ENCODE measurements at places on chromosomes 12 and 14.

GRCh38 chr14:77290705-77291104, 19.7 kb upstream of the NGB start:
- DNase-seq: no peak

- DNase-seq: no peak
These were observed 41.1 kb upstream of the CDKN3 start for GRCh38 chr14:54355698-54356097.

- DNase-seq: no peak
These were observed 35.4 kb upstream of the AACS start for GRCh38 chr12:125029761-125030358.

GRCh38 chr12:44077294-44077693, 241.4 kb downstream of the TMEM117 start:
- no peak for DNase-seq

GRCh38 chr12:12734054-12734453, 16.9 kb downstream of the CDKN1B start:
- DNase-seq: no peak

DNA sequence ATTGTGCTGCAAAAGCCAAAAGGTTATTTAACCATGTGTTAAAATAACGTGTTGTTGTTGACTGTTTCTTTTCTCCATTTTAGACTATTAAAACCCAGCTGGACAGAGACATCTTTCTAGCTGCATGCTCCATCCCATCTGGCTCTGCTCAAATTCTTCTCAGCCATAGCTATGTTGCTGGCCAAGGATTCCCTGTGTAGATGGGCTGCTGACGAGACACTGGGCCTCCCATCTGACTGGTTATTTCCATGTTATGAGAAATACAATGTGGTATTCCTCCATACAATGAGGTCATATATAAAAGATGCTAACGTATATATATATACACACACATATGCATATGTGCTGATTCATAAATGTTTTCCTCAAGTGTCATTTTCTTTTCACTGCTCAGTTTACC, 30.1 kb downstream of the MED13L start:
- DNase-seq: no peak

DNA sequence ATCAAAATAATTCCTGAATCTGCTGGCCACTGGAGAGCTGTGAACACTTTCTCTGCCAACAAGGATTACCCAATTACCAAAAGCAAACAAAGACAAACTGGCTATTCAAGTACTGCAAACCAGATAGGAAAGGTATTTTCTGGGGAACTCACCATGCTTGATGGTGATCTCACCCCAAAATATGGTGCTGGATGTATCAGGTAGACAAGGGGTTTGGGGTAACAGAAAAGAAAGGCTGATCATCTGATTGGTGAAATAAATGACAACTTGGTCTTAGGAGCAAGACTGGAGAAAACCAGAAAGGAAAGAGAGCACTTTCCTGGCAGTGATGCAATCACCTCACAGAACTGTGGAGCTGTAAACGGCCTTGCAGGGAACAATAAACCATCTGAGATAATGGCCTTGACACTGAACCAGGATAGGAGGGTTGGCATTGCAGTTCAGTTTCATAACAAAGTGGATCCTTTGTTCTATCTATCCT, 31.0 kb upstream of the NPFF start:
- no peak for DNase-seq

- DNase-seq: no peak
These were observed 232.8 kb downstream of the SLC2A13 start for GRCh38 chr12:39873065-39873464.

GRCh38 chr14:79037593-79037992, 867.4 kb downstream of the NRXN3 start:
- DNase-seq: no peak

DNA sequence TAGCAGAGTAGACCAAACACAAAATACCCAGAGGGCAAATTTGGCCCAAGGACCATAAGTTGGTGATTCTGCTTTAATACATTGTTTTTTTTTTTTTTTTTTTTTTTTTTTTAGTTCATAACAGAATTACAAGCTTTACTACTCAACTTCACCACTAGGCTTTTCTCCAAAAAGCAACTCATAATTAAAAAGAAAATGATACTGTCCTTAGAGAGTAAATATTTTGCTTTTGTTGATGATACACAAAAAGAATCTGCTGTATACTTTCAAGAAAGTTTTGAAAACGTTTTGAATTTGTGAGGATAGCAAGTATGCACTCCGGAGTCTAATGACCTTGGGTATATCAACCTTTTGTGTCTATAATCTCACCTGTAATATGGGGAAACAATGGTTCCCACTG, 68.9 kb upstream of the LMO3 start:
- no peak for DNase-seq

DNA sequence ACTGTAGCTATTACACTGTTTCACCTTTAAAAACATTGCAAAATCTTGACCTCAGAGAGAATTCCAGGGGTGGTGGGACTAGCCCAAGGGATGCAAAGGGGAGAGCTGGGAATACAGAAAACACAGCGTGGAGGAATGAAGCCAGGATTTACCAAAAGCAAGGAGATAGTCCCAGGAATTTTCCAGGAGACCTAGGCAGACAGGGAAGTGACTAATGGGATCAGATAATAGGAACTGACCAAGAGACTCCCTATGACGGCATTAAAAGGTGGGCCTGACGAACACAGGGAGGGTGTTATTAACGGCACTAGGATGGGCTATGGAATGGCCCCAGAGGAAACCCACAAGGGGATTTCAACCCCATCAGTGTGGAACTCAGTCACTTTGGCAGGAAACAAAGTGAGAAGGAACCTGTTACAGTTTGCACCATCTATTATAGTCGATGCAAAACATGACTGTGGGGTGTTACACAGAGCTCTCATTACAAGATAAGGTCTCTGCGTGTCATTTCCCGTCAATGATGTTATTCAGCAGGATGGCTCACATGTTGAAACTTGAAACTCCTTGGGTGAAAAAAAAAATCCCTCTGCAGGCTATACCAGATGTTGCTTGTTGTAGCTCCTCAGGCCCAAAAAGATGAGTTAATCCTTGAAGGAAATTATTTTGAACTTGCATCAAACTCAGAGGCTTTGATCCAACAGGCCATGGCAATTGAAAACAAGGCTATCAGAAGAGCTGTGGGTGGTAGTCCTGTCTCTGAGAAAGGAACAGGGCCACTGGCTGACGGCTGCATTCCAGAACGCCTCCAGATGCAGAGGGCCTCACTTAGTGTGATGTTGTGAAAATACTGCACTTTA, 58.7 kb downstream of the DRAM1 start:
- DNase-seq: no peak

DNA sequence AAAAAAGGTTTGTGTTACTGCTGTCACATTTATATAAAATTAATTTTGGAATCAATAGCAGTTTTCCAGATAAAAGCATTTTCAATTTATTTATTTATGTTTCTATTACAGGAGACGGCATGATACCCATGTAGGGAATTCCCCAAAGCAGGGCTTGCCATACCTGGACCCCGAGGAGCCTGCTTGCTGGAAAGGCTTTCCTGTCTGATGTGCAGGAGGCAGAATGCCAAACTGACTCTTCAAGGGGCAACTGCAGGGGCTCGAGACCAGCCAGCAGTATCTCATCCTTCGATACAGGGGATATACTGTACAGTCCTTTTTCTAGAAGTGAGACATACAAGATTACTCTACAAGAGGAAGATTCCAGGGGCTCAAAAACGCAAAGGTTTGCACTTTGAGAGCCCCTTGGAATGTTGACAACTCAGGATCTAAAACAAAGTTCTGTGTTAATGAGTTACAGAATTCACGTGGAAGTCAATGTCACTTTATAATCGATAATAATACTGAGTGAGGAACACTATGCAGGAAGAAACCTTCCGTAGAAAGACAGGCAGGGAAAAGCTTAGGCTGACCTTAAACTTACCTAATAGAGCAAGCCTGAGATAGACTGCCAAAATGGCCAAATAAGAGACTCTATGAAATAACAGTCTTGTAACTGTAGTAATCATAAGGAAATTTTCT, 38.6 kb downstream of the ZNF664 start:
- DNase-seq: no peak

DNA sequence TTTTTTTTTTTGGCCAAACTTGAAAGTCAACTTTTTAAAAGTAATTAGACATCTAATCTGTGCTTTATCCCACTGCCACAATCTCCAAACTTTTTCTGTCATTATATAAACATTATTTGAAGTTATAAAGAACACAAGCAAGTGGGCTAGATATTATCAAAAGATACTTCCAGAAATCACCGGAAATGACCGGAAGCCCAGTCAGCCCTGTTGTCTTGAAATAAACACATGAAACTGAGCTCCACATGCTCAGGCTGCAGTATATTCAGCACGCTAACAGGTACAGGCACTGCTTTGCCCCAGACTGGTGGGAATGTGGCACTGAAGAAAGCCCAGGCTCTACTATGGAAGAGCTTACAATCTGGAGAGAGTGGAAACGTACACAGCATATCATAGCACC, 158.9 kb upstream of the PLEKHG7 start:
- no peak for DNase-seq

DNA sequence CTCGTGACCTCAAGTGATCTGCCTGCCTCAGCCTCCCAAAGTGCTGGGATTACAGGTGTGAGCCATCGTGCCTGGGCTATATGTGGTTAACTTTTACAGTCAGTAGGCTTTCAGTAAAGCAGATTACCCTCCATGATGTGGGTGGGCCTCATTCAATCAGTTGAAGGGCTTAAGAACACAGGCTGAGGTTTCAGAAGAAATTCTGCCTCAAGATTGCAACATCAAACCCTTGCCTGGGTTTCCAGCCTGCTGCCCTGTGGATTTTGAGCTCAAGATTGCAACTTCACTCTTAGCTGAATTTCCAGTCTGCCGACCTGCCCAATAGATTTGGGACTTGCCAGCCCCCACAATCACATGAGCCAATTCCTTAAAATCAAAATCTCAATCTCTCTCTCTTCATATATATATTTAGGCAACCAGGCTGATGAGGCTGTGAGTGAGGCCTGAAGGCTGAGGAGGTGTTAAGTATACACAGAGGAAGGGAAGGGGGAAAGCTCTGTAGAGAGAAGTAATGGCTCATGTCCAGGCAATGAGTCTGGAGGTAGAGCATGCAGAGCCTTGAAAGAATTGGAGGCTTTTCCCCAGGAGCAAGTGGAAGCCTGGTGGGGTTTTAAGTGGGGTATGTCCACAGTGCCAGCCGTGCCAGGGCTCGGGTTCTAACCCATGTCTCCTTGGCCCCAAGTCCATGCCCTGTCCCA, 33.3 kb upstream of the ACTN1 start:
- no peak for DNase-seq

DNA sequence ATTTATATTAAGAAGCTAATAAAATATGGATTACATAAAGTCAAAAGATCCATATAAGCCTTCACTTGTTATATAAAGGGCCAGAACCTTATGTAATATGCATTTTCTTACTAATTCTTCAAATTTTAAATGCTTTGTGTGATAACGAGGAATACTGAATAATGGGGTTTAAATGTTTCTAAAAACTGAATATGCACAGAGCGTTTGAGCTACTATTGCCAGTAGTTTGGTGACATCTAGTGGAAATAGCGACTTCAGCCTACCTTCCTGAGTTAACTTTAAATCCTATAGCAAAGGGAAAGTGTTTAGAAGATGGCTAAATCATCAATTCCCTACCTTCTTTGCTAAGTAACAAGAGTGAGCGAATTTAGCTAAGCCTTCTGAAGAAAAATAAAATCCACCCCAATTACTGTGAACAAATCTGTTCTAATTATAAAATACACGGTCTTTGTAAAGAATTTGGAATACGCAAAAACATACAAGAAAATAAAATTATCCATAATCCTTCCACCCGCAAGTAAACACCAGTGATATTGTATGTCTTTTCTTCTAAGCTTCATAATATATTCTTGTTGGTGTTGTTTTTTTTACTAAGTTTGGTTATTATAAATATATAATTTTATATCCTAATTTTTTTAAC, 115.5 kb upstream of the G2E3 start:
- no peak for DNase-seq

DNA sequence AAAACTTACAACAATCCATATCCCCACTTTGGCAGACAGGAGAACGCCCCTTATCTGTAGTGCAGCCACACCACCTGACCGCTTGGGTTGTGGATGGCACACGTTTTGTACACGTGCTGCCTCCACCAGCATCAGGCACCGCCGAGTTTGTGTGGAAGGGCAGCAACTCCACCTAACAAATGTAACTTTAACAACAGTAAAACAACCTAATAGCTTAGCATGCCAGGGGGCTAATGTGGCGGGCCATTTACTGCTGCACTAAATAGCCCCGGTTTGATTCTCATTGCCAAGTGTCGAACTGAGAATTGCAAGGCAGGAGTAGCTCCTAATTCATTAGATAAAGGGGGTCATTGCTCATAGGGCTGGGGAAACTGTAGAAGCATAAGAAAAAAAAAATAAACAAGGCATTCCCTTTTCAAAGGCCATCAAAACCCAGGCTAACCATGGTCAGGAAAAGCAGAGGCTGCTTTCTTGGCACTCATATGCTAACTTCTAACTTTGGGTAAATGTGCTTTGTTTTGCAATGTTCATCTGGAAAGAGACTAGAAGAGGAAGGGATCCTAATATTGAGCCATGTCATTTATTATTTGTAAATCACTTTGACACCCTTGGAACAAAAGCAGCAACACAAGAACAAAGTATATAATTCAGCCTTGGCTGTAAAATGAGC, 279.7 kb upstream of the SOX5 start:
- DNase-seq: no peak

DNA sequence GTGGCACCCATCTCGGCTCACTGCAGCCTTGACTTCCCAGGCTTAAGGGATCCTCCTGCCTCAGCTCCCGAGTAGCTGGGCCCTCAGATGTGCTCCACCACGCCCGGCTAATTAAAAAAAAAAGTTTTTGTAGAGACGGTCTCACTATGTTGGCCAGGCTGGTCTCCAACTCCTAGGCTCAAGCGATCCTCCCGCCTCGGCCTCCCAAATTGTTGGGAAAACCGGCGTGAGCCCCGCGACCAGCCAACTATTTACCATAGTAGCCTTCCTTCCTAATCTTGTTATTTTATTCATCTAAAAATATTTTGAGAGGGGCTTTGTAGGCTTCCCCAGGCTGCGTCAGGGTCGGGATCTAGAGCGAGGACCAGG, 25.4 kb upstream of the YY1 start:
- DNase-seq: no peak

GRCh38 chr14:72605096-72605920, 288.6 kb downstream of the DPF3 start:
- no peak for DNase-seq

DNA sequence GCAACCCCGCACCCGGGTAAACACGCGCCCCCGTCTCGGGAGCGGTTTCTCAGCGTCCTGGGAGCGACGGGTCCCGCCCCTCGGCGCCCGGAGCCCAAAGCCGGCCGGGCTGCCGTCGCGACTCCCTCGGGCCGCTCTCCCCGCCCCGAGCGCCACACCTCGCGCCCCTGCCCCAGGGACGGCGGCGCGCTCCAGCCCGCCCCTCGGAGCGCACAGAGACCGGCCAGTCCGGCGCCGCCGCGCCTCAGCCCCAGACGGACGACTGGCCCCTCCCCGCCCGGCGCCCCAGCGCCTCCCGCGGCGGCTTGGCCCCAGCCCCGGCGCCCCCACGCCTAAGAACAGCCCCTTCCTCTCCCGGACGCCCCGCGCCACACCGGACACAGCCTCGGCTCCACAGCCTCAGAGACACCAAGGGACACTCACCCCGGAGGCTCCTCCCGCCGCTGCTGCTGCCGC, 411 bp downstream of the BTBD7 start:
- peak; percentile 33 for DNase-seq

GRCh38 chr14:38718519-38718918, 384.5 kb downstream of the SEC23A start:
- DNase-seq: no peak

- DNase-seq: no peak
These were observed 25.6 kb upstream of the C12orf71 start for GRCh38 chr12:27107986-27108385.

GRCh38 chr12:93778306-93778705, 101.1 kb downstream of the CRADD start:
- DNase-seq: no peak

- DNase-seq: no peak
These were observed 18.5 kb upstream of the GPRC5A start for GRCh38 chr12:12872934-12873275.
